Osteoblast (primary cell): ENCODE measurements at places on chromosomes 2 and 18. TPM values are rescaled to one million over a fixed set of nuclear protein-coding genes. Genes with fewer than 3 reads are reported as not detected.
A peak's percentile ranks its signal among the peaks of the same experiment; 100 is the strongest.

DNA sequence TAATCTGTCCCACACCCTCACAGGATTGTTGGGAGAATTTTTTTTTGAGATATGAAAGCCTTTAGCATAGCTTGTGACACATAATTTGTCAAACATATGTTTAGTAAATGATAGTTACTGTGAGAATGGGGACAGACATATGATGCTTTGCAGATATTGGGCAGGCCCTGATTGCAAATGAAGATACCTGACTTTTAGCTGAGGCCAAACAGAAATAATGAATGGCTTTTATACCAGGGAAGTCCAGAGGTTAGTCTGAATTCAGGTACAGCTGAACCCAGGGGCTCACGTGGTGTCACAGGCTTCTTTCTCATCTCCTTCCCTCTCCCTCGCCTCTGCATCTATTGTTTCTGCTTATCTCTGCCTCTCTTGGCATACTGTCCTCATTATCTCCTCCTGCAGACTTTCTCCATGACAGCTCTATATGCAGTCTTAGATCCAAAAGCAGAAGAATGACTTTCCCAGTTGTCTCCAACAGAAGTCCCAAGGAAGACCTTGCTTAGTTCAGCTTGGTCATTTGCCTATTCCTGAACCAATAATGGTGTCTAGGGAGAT lies 4.9 kb upstream of the WNT10A start:
- no peaks in the 10 kb centered on the region for H3K36me3 ChIP-seq
- no peak for DNase-seq
- no peak overlapping the region for H3K4me3 ChIP-seq
- H3K4me1 ChIP-seq, result no peaks in the 10 kb centered on the region
- peaks cover 91% of the 10 kb centered on the region for H3K27me3 ChIP-seq
- no peak overlapping the region for H3K27ac ChIP-seq

GRCh38 chr18:5639131-5639530 lies 95.3 kb upstream of the EPB41L3 start:
- H3K4me3 ChIP-seq, result no peak overlapping the region
- no peak overlapping the region for H3K27ac ChIP-seq
- DNase-seq, result no peak
- H3K36me3 ChIP-seq, result no peaks in the 10 kb centered on the region

DNA sequence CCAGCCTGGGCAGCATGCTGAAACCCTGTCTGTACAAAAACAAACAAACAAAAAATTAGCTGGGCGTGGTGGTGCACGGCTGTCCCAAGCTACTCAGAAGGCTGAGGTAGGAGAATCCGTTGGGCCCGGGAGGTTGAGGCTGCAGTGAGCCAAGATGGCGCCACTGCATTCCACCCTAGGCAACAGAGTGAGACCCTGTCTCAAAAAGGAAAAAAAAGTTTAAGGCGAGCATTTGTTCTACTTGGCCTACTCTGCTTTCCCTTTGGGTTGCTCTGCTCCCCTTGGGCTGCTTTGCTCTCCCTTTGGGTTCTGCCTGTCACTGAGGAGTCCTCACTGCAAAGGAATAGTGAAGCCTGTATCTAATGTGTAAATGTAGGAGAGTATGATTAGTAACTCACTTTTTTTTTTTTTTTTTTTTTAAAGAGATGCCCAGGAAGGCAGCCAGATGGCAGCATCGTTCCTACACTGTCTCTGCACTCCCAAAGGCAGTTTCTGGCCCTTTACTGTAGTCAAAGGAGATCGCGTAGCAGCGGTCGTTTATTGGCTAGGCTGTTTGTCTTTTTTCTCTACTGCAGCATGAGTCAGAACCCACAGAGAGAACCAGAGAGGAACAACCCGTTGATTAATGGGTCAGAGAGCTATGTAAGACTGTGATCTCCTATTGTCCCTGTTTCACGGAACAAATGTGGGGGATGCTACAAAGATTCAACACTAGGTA lies 118.3 kb upstream of the CWC22 start:
- H3K36me3 ChIP-seq, result no peaks in the 10 kb centered on the region
- H3K27me3 ChIP-seq, result no peaks in the 10 kb centered on the region
- no peak overlapping the region for H3K27ac ChIP-seq

DNA sequence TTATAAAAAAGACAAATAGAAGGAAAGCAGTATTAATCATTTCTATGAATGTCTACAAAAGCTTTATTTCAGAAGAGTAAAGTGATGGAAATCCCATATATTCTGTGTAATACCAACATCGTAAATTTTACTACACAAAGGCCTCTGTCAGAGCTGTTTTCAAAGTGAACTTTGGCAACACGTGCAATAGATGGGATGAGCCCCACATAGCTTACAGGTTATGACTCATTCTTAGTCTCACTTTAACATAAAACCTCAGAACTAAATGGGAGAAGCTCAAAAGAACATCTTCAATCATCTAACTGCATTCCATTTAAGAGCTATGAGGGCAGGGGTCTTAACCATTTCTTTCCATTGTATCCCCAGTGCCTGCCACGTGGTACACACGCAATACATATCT lies 11.5 kb downstream of the VPS4B start:
- DNase-seq, result no peak
- H3K4me1 ChIP-seq, result peaks cover 8% of the 10 kb centered on the region
- H3K36me3 ChIP-seq, result peaks cover 41% of the 10 kb centered on the region
- H3K27ac ChIP-seq, result peak overlapping the region; percentile 25
- H3K27me3 ChIP-seq, result no peaks in the 10 kb centered on the region

- H3K4me3 ChIP-seq, result no peak overlapping the region
- no peaks in the 10 kb centered on the region for H3K4me1 ChIP-seq
- DNase-seq, result peak; percentile 57
Observed at GRCh38 chr18:78861116-78861515, 118.5 kb upstream of the SALL3 start.

GRCh38 chr2:97742381-97742847 lies 29.0 kb downstream of the ZAP70 start:
- DNase-seq, result peak; percentile 65
- H3K4me3 ChIP-seq, result no peak overlapping the region
- no peaks in the 10 kb centered on the region for H3K36me3 ChIP-seq
- H3K27me3 ChIP-seq, result no peaks in the 10 kb centered on the region

- H3K27me3 ChIP-seq, result peaks cover 6% of the 10 kb centered on the region
- no peaks in the 10 kb centered on the region for H3K4me1 ChIP-seq
- no peak overlapping the region for H3K27ac ChIP-seq
- no peak overlapping the region for H3K4me3 ChIP-seq
Observed at GRCh38 chr2:95007822-95008221, 17.7 kb upstream of the MAL start.

DNA sequence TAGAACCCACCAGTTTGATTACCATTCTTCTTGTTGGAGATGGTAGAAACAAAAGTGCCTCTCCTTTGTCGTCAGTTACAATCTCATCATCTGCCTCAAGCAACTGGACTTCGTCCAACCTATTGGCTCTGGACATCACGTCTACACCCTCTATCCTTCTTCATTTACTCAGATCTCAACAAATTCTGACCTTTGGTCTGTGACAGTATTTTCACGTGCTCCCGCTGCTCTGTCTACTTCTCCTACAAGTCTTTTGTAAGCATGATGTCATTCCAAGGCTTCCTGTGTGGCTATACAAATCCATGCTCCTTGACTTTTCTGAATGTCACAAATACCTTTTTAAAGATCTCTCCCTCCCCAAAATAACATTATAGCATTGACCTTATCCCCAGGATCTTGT lies 43.0 kb upstream of the PID1 start:
- H3K4me3 ChIP-seq, result no peak overlapping the region
- H3K27ac ChIP-seq, result no peak overlapping the region
- no peaks in the 10 kb centered on the region for H3K27me3 ChIP-seq
- no peaks in the 10 kb centered on the region for H3K4me1 ChIP-seq
- no peaks in the 10 kb centered on the region for H3K36me3 ChIP-seq
- DNase-seq, result no peak

GRCh38 chr2:208638059-208638458 lies 231.5 kb downstream of the PTH2R start:
- H3K4me3 ChIP-seq, result no peak overlapping the region
- no peak for DNase-seq
- H3K27ac ChIP-seq, result no peak overlapping the region
- H3K4me1 ChIP-seq, result no peaks in the 10 kb centered on the region

DNA sequence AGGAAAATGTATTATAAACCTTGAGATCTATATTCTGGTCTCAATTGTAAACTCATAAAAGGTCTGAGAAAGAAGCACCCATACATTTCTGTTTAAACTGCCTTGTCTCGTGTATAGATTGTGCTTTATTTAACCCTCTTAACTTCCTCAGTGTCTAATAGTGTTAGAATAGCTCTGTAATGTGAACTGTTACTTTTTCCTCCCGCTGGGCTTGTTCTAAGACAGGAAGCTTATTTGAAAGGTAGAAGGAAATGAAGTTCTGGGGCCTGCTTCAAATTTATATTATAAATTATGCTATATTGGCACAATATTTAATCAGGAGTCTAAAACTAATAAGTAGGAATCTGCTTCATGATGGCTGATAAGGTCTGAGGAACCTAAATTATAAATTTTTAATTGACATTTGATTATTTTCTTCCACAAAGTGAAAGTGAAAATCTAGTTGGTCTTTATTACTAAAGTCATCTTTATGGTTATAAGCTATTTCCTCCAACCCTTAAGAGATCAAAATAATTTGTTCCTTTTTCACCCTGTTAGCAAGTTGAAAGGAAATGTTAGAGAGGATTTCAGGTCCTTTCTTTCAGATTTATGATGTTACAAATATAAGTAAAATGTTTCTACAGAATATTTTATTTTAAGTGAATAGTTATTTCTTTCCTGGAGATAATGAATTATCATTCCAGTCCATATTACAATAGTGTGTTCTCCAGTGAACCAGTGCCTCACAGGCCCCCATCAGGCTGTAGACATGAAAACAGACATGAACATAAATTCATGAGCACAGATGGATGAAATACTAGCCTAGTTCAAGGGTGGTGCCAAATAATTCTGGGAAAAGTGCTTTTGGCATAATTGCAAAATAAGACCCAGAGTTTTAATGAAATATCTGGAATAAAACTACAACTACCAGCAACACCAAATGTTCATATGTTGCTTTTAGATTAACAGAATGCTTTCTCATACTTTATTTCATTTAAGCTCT lies 7.9 kb downstream of the MFSD6 start:
- H3K27ac ChIP-seq, result no peak overlapping the region
- H3K4me1 ChIP-seq, result no peaks in the 10 kb centered on the region
- no peaks in the 10 kb centered on the region for H3K36me3 ChIP-seq
- H3K27me3 ChIP-seq, result no peaks in the 10 kb centered on the region

DNA sequence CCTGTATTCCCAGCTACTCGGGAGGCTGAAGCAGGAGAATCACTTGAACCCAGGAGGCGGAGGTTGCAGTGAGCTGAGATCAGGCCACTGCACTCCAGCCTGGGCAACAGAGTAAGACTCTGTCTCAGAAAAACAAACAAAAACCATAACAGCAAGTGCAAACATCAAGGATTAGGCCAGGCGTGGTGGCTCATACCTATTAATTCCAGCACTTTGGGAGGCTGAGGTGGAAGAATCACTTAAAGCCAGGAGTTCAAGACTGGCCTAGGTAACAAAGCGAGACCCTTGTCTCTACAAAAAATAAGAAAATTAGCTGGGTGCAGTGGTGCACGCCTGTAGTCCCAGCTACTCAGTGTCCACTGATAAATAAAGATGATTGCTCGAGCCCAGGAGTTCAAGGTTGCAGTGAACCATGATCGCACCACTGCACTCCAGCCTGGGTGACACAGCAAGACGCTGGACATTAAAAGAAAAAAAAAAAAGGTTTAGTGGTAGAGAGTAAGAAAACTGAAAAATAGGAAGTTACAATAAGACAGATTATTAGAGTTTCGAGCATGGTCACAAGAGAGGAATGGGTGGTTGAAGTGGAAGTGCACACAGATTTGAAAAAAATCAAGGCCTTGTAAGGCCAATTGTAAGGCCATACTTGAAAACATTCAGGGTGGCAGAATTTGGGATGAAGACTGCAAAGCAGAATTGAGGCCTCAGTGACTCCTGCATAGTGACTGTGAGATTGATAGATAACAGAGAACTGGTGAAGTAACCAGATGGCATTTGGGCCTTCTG lies 6.4 kb upstream of the KCMF1 start:
- H3K36me3 ChIP-seq, result peaks cover 14% of the 10 kb centered on the region
- no peak overlapping the region for H3K27ac ChIP-seq
- H3K27me3 ChIP-seq, result no peaks in the 10 kb centered on the region
- peaks cover 26% of the 10 kb centered on the region for H3K4me1 ChIP-seq

DNA sequence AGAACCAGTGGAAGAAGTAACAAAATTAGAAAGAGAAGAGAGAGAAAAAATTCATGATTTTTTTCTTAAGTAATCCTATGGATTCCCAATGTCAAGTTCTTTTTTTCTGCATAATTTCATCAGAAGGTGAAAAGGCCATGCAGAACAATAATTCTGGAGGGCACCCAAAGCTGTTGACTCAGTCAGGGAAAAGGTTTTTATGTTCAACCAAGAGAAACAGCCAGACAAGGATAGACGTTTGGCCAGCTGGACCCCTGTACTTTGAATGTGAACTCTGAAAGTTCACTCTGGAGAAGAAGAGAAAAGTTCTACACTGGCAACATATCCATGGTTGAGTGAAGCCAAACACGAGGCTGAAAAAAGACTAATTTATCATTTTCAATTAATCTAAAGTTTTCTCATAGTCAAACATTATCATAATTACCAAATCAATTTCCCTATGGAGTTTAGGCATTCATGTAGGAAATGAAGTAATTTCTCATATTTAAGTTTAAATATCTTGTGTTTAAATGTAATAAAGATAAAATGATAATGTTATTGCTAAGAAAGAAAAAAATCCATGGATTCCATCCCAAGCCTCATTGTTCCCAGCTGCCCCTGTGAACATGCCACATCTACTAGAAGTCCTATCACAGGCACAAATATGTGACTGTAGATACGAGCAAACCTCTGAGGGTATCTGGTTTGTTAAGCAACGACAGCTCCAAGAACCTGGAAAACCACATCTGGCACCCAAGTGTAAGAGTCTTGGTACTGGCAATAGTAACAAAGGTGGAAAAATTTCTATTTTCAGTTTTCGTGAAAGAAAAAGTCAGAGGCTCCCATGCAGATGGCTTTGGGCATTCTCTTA lies 742.7 kb upstream of the ACVR2A start:
- H3K36me3 ChIP-seq, result no peaks in the 10 kb centered on the region
- H3K27me3 ChIP-seq, result no peaks in the 10 kb centered on the region
- H3K4me1 ChIP-seq, result no peaks in the 10 kb centered on the region
- no peak for DNase-seq

GRCh38 chr2:133338224-133338623 lies 230.0 kb downstream of the NCKAP5 start:
- no peaks in the 10 kb centered on the region for H3K27me3 ChIP-seq
- no peaks in the 10 kb centered on the region for H3K4me1 ChIP-seq
- no peaks in the 10 kb centered on the region for H3K36me3 ChIP-seq
- no peak overlapping the region for H3K4me3 ChIP-seq

- no peaks in the 10 kb centered on the region for H3K36me3 ChIP-seq
- H3K4me3 ChIP-seq, result peak overlapping the region; percentile 49
- no peaks in the 10 kb centered on the region for H3K27me3 ChIP-seq
- peaks cover 48% of the 10 kb centered on the region for H3K4me1 ChIP-seq
Observed at GRCh38 chr2:238865015-238865719, 17.3 kb downstream of the TWIST2 start.

DNA sequence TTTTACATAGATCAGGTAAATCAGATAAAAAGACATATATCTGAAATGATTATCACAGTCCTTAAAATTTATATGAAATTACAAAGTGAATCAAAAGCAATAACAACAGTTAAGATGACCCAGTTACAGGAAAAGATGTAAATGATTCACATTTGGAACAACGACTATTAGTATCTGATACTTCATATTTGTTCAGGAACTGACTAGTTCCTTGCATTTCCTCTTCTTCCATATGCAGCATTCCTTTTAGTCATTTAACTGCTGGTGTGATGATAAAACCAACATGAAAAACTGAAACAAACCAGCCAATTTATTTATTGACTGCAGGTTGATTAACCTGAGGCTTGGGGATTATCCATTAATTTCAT lies 75.2 kb downstream of the RBMS1 start:
- H3K4me1 ChIP-seq, result peaks cover 53% of the 10 kb centered on the region
- H3K36me3 ChIP-seq, result no peaks in the 10 kb centered on the region
- no peaks in the 10 kb centered on the region for H3K27me3 ChIP-seq
- peak overlapping the region; percentile 92 for H3K27ac ChIP-seq
- DNase-seq, result no peak

LRRC30 gene
- total RNA-seq, result not detected in 2 replicates

GPAT2 gene
- 2.2 and 9.4 TPM in 2 replicates for total RNA-seq

KCNIP3 gene
- under 0.01 and 0.29 TPM in 2 replicates for total RNA-seq
